ENCODE measurements at places on chromosomes 2 and 18. TPM values are rescaled to one million over a fixed set of nuclear protein-coding genes. Genes with fewer than 3 reads are reported as not detected.

RETSAT gene
- total RNA-seq = 12.5 TPM

DNA sequence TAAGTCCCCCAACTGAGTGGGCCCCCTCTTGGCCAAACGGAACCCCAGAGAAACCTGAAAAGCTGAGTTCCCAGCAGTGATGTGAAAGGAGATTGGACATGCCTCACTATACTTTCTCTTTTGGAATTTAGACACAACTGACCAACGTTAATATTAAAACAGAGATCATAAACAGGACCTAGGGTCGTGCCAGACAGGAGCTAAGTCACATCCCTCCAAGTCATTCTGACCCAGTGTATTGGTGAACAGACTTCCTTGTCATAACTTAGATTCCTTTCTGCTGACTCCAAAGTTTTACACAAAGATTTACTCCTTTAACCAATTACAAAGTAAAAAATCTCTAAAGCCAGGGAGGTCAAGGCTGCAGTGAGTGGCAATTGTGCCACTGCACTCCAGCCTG is 46.9 kb downstream of the UXS1 start:
- H3K27me3 ChIP-seq = no peaks in the 10 kb centered on the region
- H3K27ac ChIP-seq = no peak overlapping the region
- H3K36me3 ChIP-seq = peaks cover 7% of the 10 kb centered on the region
- peaks cover 21% of the 10 kb centered on the region for H3K4me1 ChIP-seq

GRCh38 chr18:28120828-28121515 is 56.0 kb downstream of the CDH2 start:
- H3K4me1 ChIP-seq = no peaks in the 10 kb centered on the region
- no peak overlapping the region for H3K4me3 ChIP-seq
- no peak overlapping the region for H3K27ac ChIP-seq
- H3K27me3 ChIP-seq = no peaks in the 10 kb centered on the region

PCARE gene
- total RNA-seq = not detected

GRCh38 chr2:148582679-148583511 is 61.7 kb upstream of the EPC2 start:
- no peak overlapping the region for H3K4me3 ChIP-seq
- no peak overlapping the region for H3K27ac ChIP-seq
- no peaks in the 10 kb centered on the region for H3K36me3 ChIP-seq
- peaks cover 12% of the 10 kb centered on the region for H3K4me1 ChIP-seq
- no peaks in the 10 kb centered on the region for H3K27me3 ChIP-seq

Data from GM23338 (cell line).